NCI-H2107 (cell line): ENCODE measurements at places on chromosomes 5 and 9.

DNA sequence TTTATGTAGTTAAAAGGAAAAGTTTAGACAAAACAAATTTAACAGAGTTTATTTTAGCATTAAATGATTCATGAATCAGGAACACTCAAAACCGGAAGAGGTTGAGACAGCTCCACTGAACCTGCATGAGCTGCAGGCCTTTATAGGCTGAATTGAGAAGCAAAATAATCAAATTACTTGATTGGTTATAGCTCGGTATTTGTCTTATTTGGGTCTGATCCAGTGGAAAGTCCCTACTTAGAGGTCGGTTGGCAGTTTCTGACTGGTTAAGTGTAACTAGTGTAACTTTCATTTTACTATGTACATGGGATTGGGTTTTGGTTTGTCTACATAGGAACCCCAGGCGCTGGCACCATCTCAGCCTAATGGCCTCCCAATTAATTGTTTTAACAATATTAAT is 74.1 kb upstream of the PIK3R1 start:
- no peak for DNase-seq

- DNase-seq: no peak
Observed at GRCh38 chr5:146703899-146704298, 174.7 kb downstream of the PPP2R2B start.

DNA sequence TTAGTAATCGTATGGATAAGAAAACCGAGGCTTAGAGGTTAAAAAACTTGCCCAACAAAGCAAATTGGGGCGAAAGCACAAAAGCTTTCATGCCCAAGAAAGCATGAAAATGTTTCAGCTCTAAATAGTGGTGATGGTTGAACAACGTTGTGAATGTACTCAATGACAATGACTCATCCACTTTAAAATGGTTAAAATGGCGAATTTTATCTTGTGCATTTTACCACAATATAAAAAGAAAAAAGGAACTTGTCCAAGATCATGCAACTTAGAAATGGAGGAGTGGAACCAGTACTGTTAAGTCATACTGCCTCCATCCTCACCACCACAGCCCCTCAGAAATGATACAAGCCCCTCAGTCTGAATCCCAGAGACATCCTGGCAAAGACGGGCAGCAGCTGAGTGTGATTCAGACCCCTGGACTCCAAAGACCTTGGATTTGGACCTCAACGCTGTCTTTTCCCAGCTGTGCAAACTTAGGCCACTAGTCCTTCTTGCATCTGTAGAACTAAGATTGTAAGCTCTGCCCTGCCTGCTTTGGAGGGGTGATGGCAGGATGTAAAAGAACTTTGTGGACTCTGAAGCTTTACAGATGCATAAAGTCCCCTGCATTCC is 158.4 kb downstream of the GABBR2 start:
- no peak for DNase-seq

DNA sequence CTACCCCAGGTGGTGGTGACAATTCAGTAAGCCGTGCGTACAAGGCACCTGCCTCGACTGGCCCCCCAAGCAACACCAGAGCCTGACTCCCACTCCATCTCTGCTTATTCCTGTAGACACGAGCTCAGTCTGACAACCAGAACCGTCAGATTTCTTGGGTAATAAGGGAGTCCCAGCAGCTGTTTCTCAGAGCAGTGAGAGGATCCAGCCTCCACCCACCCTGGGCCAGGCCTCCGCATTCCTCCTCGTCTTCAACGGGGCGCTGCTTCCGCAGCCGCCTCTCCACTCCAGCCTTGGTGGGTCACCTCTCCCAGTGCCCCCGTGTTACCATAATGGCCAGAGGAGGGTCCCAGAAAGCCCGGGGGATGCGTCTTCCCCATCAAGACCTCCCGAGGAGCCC is 27.7 kb upstream of the GFPT2 start:
- DNase-seq: no peak

DNA sequence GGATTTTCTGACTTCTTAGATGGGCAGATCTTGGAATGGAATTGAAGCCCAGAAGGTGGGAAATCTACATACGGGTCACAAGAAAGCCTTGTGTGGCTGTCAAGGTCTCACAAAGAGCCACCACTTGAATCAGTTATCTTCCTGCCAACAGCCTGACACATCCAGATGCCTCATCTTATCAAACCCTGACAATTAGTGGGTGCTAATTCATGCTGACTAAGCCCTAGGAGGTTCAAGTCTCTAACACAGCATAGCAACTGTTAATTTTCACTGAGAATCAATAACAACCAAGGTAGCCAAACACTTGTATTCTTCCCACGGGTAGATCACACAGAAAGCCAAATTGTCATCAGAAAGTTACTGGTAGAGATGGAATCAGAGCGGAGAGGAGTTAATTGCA is 222.2 kb downstream of the TMEM167A start:
- no peak for DNase-seq

GRCh38 chr9:134054891-134055811 is 12.7 kb downstream of the BRD3 start:
- no peak for DNase-seq

DNA sequence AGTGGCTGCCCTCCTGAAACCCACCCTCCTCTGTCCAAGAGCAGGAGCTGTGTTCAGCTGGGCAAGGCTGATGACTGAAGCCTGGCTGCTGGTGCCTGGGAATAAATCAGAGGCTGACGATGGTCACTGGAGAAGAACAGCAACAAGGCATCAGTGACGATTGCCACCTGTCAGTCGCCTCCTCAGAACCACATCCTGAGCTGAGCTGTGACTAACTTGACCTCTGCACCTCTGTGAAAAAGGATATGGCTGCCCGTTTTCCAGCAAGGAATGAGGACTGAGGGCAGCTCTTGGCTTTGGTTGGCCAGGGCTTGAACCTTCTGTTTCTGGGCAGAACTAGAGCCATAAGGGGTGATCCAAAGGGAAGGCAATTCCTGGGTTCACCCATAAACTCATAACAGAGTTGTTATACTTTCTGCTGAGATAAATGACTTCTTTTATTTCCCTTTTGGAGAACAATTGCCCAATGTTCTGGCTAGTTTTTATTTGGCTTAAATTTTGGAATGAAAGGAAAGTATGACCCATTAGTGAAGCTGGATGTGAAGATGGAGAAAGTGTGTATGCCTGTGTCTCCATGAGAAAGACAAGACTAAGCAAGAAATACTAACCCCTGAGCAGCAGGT is 40.1 kb downstream of the TRIP13 start:
- no peak for DNase-seq
